ENCODE measurements at places on chromosomes 1 and 21. TPM values are rescaled to one million over a fixed set of nuclear protein-coding genes. Genes with fewer than 3 reads are reported as not detected.

Gene OLFM3
- total RNA-seq: not detected

Gene GPR52
- 0.25 TPM for total RNA-seq

Gene PRAMEF13
- not detected for total RNA-seq

Gene B3GALT2
- total RNA-seq: not detected

Gene BATF3
- total RNA-seq: not detected

Gene CFHR4
- total RNA-seq: not detected

Gene GBP6
- total RNA-seq: not detected

Gene SAMSN1
- total RNA-seq: 0.44 TPM

Gene OR2T6
- not detected for total RNA-seq

Gene PTPRU
- total RNA-seq: 25.5 TPM

Gene DEGS1
- 126 TPM for total RNA-seq

Gene NCAM2
- total RNA-seq: 2.4 TPM

Gene CHRM3
- 0.98 TPM for total RNA-seq

Gene BNIPL
- not detected for total RNA-seq

Gene ZBTB8B
- total RNA-seq: not detected

Gene TRPM2
- not detected for total RNA-seq

Gene RGS16
- 0.10 TPM for total RNA-seq

Gene CYP4Z1
- 0.10 TPM for total RNA-seq

Gene KCNN3
- total RNA-seq: 0.19 TPM

Gene PSRC1
- 7.2 TPM for total RNA-seq

Gene INAVA
- total RNA-seq: not detected

Gene FGGY
- 30.7 TPM for total RNA-seq

Gene SPSB1
- 14.9 TPM for total RNA-seq

Gene EPHA8
- total RNA-seq: not detected
